ENCODE measurements at places on chromosomes 12 and 14.

DNA sequence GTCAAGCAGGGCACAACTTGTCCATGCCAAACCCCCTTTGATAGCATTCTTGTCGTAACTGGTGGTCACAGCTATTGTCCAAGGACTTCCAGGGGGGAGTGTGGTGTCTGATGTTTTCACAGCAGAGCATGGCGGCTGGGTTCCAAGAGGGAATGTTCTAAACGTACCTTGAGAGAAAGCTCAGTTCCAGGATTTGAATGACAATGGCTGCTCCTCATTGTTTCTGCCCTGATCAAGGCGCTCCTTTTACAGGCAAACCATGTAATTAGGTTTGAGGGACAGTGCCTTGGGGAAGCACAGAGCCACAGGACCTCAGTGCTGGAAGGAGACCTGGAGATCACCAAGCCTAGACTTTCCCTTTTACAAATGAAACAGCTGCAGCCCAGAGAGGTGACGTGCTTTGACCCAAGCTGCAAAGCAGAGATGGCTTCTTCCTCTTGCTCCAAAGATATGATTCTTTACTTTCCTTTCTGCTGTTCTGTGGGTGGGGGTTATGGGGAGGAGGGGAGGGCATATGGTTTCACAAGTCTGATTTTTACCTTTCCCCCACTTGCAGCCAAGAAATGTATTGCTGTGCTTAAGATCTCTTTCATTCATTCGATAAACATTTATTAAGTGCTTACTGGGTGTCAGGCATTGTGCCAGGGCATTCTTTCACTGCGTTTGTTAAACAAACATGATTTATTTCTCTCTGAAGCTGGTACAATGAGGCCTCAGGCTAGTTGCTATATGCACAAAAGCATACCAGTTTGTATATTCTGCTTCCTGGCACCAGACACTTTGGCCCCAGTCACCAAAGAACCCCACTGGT is 172.8 kb downstream of the KTN1 start:
- no peak for DNase-seq

DNA sequence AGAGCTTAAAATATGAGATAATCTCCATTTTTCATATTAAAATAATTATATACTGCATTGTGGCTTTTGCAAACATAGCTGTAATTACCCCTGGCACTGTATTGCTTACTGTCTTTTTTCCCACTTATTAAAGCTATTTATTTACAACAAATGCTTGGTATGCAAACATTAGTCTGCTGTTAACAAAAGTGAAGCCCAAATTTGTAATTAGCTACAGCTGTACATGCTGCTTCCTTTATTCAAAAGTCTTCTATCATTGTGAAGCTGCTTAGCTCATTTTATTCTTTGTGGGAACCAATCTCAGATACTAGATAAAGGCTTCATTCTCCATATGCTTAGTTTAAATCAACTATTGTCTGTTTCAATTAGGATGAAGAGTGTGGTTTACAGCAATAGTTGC is 425.8 kb upstream of the FOXG1 start:
- DNase-seq = no peak

DNA sequence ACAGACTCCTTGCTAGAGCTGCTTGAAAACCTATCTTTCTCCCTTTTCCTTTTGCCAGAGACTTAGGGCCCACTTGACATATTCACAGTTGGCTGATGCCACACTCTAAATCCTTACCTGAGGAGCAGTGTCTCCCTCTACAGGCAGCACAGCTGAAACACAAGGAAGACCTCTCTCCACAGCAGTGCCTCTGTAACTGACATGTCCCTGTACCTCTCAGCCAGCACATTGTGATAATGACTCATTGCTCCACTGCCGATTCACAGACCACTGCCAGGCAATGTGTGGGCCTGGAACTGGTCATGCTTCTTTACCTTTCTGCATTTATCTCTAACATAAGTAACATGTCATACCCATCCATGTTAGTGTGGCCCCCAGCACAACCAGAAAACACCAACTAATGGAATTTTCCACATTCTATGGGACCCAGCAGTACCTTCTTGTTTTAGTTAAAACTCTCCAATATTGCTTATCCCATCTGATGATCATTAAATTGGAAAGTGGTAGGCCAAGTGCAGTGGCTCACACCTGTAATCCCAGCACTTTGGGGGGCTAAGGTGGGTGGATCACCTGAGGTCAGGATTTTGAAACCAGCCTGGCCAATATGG is 56.5 kb downstream of the GTF2A1 start:
- no peak for DNase-seq

DNA sequence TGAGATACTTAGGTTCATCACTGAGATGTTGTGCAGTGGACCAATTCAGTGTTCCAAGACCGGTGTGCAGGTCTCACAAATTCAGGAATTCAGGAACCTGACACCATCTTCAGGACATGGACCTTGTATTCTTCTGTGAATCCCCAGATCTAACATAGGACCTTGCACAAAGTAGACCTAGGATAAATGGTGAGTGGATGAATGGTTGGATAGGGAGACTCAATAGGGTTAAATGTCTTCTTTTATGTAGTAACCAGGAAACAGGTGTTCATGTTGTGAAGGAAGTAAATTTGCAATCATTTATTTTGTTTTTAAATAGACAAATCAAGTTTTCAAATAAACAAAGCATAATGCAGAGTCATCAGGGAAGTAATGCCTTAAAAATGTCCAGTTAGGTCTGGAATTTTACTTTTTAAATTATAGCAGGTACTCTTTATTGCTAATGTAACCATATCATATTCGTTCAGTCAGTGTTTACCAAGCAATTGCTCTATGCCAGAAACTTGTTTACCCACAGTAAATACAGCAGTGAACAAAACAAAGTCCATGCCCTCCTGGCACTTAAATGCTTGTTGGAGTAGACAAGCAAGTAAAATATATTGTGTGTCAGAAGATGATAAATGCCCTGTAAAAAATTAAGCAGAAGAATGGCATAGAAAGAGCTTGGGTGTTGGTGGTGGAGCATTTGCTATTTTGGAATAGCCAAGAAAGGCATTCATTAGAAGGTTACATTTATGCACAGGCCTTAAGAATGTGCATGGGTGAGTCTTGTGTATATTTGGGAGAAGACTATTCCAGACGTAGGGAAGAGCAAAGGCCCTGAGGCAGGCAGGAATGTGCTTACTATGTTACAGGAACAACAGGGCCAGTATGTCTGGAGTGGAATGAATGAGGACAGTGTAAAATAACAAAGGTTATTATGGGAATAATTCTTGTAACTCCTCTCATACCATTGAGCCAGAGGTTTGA is 26.3 kb downstream of the RXYLT1 start:
- no peak for DNase-seq

DNA sequence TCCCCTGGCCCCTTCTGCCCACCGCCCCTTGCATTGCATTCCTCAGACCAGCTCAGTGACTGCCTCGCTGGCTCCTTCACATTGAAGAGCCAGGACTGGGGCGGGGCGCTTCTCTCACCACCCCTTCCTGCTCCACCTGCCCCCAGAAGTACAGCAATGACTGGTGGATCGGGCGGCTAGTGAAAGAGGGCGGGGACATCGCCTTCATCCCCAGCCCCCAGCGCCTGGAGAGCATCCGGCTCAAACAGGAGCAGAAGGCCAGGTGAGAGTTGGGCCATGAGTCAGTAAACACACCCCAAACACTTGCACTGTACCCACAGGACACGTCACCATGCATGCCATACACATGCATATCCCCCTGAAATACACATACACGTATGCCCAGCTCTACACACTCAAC is 5.8 kb downstream of the CACNB3 start:
- DNase-seq = no peak

- no peak for DNase-seq
These were observed 101.6 kb downstream of the PELI2 start for GRCh38 chr14:56219666-56220413.

- no peak for DNase-seq
These were observed 20.3 kb upstream of the SYCP3 start for GRCh38 chr12:101759396-101760047.

GRCh38 chr12:22529281-22530060 is 14.9 kb downstream of the C2CD5 start:
- no peak for DNase-seq

- DNase-seq = no peak
These were observed 442.6 kb downstream of the DPF3 start for GRCh38 chr14:72451054-72451972.

DNA sequence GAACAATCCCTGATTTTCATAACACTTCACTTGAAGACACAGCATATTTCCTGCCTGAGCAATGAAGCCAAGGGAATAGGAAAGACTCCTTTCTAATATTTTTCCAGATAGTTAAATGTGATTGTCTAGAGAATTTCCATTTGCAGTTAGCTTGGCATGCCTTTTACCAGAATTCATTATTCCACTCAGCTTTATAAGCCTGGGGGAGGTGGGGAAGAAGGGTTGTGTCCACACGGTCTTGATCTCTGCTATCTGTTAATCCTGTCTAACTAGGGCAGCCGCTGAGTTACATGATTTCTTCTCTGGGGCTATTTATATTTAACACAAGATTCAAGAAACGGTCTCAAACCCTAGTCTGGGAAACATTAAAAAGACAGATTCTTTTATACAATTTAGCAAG is 146.6 kb upstream of the FSCB start:
- DNase-seq = no peak
